ENCODE measurements at places on chromosomes 1 and 21.

DNA sequence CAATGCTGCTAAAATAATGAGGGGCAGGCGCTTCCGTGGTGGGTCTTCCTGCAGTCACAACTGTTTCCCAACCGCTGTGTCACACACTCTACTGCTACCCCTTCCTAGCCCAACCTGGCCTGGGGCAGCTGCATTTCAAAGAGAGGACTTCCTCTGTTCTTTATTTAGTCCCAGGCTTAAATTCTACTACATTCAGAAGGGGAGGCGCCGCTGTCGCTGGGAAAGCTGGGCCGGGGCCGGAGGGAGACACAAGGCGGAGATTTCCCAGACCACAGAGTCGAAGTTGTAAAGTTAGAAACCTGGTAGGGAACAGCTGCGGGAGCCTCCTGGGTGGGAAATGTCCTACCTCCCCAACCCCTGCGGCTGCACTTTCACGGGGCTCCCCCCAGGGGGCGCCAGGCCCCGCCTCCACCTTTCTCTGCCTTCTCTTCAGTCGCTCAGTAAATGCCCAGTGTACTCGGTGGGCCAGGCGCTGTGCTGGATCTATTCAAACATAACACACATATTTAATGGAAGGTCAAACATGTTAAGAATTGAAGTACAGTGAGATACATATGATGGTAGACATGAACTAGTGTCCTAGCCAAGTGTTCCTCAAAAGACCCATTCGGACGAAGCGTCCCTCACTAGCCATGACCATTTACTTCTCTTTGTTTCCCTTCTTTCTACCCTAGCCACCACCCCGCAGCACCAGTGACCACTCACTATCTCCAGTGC lies 23.1 kb downstream of the DYRK3 start:
- DNase-seq: no peak

DNA sequence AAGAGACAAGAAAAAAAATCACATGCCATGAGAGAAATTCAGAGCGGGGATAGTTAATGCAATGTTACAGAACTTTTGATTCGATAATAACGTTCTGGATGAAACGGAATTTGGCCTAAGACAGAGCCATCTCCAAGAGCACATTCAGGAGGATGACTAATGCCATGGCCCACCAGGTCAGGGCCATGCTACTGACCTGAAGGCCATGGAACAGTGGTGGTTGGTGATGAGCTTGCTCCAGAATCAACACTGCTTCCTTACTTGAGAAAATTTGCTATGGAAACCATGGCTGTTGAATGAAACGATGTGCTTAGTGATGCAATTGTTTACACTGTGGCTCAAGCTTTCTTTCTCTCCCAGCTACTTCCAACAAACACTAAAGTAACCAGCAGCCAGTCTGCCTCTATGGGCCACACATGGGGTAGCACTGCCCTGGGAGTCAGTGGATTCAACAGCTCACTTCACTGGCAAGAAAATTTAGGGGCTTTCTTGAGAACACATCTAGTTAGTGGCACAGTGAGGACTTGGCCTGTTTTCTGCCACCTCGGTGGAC lies 299.1 kb downstream of the PCP4 start:
- DNase-seq: no peak

DNA sequence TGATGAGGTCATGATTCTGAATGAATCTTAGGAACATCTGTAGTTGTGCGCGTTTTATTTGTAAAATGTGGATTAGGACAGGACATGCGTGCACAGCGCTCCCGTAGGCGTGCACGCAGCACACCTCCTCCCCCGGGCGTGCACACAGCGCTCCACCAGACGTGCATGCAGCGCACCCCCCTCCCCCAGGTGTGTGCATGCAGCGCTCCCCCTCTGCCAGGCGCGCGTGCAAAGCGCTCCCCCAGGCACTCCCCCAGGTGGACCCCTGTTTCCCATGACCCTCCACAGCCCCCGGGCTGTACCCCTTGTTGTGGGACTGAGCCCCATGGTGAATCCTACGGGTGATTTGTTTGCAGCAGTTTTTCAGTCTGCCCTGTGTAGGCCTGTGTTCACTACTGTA lies 61.6 kb downstream of the S100B start:
- DNase-seq: no peak

DNA sequence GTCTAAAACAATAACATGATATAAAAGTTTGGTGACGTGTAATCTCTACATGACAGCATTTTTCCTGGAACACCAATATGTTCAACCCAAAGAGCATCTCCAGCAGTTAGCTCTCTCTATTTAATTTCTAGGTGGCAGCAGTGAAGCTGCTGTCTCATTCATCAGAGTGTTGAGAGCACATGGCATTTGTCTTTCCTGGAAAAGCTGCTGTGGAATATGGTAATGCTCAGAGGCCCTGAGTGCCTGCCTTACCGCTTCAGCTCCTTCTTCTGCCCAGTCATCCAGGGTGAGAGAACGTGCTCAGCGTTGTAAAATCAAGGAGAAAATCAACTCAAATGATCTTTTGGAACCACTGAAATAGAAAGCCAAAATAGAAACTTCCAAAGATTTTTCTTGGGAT lies 640.7 kb downstream of the ADGRL2 start:
- DNase-seq: no peak

- no peak for DNase-seq
Measured at GRCh38 chr1:204760757-204761156, 75.2 kb upstream of the LRRN2 start.

DNA sequence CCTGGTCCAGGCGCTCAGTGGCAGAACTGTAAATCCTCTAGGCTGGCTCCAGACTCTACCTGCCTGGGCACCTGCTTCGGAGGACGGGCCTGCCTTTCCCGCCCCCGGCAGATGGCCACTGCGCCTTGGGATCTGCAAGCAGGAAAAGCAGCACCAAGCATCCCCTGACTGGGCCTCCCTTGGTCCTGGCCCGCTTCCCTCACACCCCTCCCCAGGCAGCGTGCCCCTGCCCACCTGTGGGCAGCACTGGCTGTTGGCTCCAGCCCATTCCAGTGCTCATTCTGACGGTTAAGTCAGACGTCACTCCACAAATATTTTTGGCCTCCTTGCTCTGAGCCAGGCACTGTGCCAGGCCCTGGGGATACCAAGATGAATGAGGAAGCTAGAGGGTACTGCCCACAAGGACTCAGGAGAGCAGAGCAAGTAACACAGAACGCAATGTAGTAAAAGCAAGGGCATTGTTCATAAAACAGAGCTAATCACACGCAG lies 22.0 kb upstream of the BLACAT1 start:
- DNase-seq: peak; percentile 12

DNA sequence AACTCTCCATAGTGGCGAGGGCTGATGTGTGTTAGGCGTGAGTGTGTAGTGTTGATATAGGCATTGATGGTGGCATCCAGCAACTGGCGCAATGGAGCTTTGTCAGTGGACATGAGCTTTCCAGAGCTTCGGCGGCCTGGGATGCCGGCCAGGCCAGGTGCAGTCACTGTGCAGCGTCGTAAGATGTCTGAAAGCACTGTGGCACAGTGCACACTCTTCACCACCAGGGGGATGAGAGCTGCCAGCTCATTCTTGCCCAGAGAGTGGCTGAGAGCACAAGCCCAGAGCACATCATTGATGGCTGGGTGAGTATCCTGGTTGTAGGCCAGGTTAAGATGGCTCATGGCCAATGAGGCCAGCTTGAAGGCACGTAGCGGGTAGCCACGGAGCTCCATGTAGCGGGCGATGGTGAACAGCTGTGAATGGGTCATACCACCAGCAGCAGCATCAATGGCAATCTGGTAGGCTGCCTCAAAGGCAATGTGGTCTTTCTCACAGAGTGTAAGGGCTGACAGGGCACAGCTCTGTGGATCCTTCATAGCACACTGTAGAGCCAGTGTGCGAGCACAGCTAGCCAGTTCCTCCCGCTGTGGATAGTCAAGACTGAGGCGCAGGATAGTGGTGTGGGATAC lies 6.7 kb downstream of the UROD start:
- DNase-seq: no peak

GRCh38 chr1:233361876-233362275 lies 34.4 kb downstream of the MAP3K21 start:
- no peak for DNase-seq

GRCh38 chr1:66641891-66642473 lies 108.0 kb downstream of the SGIP1 start:
- DNase-seq: no peak

DNA sequence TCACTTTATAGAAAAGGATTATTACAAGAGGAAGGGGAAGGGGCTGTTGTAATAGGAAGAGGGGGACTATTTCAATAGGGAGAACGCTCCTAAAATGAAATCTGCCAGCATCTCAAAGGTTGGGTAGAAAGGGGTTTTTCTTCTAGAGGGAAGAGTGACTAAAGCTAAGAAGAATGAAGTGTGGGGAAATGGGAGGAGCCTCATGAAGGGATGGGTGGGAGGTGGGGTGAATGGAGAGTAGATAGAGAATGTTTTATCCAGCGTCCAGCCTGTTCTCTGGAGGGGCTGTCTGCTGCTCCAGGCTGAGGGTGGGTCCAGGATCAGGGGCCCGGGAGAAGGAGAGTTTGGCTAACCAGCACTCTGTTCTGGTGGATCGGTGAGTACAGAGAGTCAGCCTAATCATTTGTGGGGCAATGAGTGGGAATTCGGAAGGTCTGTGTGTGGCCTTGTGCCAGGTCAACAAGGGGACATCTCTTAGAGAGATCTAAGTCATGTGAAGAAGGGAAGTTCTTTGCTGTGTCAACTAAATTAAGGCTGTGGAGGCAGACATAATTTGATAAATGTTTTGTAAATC lies 25.2 kb downstream of the VN1R5 start:
- DNase-seq: no peak

GRCh38 chr1:232853994-232854797 lies 49.0 kb downstream of the MAP10 start:
- peak; percentile 72 for DNase-seq

DNA sequence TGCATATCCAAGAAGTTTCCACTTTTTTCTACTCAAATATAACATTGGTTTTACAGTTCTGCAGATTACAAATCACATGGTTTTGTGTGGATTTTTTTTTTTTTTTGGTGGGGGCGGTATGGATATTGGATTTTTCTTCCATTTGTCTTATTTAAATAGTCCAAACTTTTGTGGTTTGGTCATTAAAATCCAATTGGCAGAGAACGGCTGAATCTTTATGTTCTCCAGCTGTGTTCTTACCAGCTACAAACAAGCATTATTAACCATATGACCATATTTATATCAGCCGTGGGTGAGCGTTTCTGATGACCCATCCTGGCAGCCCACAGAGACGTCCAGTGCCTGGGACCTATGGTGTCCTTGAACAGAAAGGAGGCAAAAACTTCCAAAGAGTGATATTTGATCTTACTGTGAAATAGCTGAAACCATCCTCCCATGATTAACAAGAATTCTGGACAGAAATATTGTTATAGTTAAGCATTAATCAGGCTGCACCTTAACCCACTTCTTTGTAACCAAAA lies 200.4 kb downstream of the LYPLAL1 start:
- no peak for DNase-seq

GRCh38 chr21:18887922-18888602 lies 484.5 kb upstream of the TMPRSS15 start:
- no peak for DNase-seq

DNA sequence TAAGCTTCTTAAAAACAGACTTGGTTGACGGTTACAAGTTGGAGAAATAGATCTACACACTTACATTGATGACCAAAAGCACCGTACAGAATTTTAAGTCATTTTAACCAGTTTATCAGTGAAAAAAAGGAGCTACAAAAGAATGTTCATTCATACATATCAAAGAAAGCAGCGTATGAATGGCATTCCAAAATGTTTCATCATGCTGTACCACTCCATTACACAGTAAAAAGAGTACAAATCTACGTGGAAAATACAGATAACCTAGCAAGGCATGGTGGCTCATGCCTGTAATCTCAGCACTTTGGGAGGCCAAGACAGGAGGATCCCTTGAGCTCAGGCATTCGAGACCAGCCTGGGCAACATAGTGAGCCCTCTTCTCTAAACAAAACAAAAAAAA lies 40.3 kb downstream of the ZZZ3 start:
- no peak for DNase-seq

- peak; percentile 54 for DNase-seq
Measured at GRCh38 chr1:15618655-15619525, 1.6 kb downstream of the DDI2 start.

DNA sequence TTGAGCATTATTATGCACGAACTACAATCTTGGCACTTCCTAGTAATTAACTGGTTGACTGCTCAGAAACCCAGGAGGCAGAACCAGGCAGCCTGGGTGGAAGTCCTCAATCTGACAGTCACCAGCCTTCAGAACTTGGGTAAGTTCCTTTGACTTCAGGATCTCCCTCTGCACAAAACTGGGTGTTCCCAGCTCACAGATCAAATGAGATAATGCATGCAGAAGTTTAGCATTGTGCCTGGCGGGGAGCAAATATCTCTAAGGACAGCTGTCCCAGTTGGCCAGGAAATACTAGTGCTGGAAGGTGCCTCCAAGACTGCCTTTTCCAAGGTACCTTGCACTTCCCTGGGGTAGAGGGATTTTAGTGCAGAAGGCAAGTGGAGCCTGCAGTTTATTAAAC lies 294.8 kb downstream of the PCP4 start:
- no peak for DNase-seq

GRCh38 chr1:158819461-158820443 lies 11.4 kb upstream of the MNDA start:
- no peak for DNase-seq

DNA sequence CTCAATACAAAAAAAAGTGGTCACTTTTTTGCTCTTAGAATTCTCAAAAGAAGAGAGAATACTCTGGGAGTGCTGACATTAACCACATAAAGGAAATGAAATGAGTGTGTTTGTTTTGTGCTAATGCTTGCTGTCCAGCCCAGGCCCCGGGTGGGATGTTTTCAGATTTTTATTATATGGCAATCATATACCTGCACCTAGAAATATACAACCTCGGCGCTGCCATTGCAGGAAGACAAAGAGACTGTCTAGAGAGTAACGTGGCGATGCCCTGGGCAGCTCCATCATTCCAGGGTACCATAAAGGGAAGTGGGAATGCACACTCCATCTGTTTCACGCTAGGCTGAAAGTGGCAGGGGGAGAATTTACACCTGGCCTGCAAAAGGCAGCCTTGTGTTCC lies 7.1 kb downstream of the BACE2 start:
- no peak for DNase-seq

DNA sequence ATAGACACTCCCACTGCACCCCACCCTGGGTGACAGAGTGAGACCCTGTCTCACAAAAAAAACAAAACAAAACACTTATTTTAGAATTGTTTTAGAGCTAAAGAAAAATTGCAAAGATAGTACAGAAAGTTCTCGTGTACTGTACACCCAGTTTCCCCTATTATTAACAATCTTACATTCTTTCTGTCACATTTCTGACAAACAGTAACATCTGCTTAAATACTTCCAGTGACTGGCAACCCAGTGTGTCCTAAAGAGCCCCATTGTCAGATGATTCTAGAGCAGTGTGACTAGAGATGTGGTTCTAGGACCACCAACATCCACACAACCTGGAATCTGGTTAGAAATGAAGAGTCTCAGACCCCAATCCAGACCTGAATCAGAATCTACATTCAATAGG lies 90.5 kb downstream of the LEPR start:
- DNase-seq: no peak

DNA sequence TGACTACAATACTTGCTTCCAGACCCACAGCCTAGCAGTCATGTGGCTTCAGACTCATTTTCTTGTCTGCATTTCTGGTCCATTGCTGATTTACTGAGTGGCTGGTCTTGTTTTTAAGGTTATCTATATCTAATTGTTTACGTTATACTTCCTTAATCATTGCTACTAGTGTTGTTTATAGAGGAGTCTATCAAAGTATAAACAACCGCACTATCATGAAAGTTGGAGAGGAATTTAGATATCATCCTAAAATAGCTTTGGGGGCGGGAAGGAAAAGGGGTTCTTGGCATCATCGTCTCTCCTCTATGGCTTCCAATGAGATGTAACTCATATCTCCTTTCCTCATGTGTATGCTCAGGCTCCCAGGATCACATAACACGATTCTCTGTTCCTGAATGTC lies 372.1 kb upstream of the PBX1 start:
- no peak for DNase-seq

All from fibroblast of skin of left quadriceps (primary cell).